CD4-positive, alpha-beta T cell treated with Interleukin-4 for 4 hours (primary cell): ENCODE measurements at places on chromosomes 6 and 20.
A peak's percentile ranks its signal among the peaks of the same experiment; 100 is the strongest.

DNA sequence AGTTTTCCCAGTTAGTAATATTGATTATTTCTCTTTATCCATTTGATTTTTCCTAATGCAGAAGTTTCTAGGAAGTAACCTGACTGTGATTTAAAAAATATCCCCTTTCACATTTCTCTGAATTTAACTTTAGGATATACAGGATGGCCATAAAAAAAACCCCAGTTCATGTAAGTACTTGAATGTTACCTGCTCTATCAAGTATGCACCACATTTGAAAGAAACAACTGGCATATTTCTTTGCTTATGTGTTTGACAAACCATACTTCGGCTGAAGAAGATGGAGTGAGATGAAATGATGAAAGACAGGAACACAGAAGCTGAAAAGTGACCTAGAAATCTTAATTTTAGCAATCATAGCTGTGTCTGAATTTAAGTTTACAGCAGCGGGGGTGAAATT is 374.0 kb upstream of the NOX3 start:
- DNase-seq = no peak

DNA sequence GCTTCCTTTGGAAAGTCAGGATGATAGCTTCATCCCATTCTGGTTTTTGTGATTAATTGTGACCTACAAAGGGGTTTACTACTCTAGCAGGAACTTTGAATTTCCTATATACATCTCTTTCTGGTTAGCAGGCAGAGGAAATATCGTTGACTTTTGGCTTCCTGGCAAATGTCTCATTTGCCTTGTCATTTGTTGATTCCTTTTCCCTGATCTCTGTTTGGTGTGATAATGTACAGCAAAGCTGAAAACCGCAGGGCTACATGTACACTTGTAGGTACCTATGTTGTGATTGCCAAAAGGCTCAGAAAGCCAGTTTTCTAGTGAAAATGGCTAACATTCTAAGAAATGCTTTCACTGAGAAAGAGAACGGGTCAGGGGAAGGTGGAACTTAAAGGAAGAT is 44.3 kb downstream of the TOP1 start:
- DNase-seq = no peak

DNA sequence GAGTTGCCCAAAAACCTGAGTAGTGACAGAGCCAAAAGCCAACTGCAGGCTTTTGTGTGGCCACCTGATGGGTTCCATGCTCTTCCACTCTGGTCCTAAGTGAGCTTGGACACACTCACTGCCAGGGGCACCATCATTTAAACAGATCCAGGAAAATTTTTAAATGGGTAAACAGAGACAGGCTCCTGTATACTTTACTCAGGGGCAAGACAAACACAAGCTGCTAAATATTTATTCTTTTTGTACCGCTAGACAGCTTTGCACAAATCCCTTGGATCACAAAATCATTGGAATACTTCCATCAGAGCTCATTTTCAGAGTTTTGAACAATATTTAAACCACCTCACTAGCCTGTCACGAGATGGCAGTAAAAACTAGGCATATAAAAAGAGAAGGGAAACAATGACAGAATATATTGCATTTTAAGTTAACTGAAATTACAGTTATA is 31.4 kb downstream of the GCLC start:
- no peak for DNase-seq

- DNase-seq = no peak
Measured at GRCh38 chr20:6008254-6008653, 45.6 kb downstream of the LRRN4 start.

DNA sequence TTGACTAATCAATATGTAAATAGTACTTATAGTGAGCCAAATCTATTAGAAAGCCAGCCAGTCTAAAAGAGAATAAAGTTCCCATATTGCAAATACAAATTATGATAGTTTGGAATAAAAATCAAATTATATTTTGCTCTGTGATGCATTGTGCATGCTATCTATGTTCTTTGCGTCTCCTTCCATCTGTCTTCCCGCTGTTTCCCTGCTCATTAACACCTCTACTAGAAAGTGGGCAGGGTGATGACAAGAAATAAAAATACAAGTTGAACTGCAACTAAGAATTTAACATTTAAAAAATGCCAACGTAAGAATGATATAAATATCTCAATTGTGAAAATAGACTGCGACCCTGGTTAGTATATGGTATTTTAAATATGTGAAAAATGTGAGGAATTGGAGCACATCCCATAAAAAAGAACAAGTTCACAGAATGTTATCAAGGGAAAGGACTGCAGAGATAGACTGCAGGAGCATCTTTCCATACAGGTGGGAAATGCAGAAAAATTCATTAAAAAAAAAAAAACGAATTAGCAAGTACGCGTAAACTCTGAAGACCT is 157.6 kb upstream of the PDE7B start:
- no peak for DNase-seq

DNA sequence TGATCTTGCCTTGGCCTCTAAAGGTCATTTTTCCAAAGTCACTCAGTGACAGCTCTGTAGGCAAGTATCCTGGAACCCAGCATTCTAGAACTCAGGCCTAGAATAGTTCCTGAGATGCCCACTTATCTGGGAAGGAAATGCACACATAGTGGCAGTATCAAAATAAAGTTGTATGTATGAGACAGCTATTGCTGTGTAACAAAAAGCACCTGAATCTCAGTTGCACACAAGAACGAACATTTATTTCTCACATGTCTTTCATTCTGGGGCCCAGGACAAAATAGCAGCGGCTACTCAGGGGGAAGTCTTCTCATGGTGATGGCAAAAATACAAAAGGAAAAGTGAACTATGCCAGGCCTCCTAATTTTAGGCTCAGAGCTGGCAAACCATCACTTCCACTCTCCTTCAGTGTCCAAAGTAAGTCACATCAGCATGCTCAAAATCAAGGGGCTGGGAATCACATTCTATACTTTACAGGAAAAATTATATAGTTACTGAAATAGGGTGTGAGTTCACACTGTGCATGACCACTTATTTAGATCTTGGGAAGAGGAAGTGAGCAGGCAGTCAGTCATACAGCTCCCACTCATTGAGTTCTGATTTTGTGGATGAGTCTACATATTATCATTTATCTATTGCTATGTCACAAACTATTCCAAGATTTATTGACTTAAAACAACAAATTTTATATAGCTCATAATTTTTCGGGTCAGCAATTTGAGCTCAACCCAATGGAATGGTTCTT is 133.7 kb upstream of the RIN2 start:
- no peak for DNase-seq

GRCh38 chr20:63114006-63114692 is 101.8 kb downstream of the YTHDF1 start:
- no peak for DNase-seq

- no peak for DNase-seq
Measured at GRCh38 chr6:47595785-47596184, 102.6 kb upstream of the ADGRF4 start.

GRCh38 chr20:10665027-10665561 is 8.7 kb downstream of the JAG1 start:
- DNase-seq = no peak

GRCh38 chr6:49252901-49253300 is 210.2 kb downstream of the MMUT start:
- no peak for DNase-seq

DNA sequence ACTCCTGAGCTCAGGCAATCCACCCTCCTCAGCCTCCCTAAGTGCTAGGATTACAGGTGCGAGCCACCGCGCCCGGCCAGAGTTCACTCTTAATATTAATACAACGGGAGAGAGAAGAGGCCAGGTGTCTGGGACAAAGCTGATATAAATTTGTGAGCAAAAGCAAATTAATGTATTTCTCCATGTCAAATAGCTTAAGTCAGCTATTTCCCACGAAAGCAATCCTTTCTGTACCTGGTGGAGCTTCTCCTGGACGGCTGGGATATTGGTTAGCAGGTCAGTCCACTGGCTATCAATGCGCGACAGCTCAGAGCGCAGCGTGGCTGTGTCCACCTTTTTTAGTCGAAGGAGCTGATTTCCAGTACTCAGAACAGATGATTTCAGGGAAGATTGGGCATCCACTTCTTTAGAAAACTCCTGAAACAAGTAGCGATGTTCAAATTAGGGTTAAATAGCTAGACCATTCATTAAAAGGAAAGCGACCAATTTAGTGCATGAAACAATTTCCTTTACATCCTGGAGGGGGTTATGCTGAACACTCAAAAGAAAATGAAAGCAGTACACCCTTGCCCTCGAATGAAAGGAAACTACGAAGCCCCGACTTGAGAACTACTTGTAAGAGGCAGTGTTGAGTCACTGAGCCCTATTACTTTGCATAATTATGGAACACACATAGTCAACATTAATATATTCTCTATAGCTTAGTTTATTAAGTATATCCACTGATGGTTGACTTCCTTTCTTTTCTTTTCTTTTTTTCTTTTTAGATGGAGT is 403.4 kb downstream of the SYNE1 start:
- peak; percentile 60 for DNase-seq

DNA sequence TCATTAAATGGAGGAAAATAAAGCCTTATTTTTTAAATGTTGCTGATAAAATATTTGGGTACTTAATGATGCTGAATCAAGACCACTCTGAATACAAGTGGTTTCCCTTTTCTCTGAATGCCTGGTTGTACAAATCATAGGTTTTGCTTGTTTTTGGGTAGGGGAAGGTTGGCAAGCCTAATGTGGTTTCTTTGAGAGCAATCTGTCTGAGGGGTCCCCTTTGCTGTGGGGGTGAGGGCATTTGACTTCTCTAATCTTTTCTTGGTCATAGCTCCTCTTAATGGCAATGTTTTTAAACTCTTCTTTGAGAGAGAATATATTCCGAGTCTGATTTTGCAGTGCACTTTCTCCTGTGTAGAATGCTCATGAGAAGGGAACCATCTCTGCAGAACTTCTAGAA is 99.2 kb downstream of the SOX4 start:
- DNase-seq = no peak

GRCh38 chr6:117483645-117484016 is 1.2 kb downstream of the DCBLD1 start:
- DNase-seq = peak; percentile 23

DNA sequence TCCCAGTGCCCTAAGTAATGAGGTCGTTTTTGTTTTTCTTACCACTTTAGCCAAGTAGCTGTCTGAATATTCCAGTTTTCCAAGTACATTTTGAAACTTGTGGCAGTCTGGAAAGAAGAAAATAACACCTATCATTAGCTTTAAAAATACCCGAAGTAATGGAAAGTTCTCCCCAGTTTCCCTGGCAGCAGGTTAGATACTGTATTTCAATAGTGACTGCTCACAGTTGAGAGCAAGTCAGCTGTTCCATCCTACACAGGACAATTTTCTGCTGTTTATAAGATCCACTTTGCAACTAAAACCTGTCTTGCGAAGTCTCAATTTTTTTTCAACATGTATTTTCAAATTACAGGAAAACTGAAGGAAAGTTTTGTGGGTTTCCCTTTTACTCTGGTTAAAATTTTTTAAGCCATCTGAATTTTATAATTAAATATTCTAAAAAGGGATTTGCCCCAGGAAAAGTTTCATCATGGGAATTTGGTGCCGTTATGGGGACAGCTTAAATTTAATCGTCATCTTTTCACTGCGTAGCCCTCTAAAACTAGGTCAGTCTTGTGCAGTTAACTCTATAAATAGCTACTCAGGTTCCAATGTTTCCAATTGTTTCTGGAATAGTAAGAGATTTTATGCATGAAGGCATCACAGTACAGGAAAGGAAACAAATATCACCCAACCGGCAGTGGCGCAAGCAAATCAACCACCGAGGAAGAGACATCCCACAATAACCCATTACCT is 96.9 kb downstream of the MBOAT1 start:
- no peak for DNase-seq

GRCh38 chr20:57856658-57857057 is 146.8 kb upstream of the PMEPA1 start:
- peak; percentile 50 for DNase-seq

DNA sequence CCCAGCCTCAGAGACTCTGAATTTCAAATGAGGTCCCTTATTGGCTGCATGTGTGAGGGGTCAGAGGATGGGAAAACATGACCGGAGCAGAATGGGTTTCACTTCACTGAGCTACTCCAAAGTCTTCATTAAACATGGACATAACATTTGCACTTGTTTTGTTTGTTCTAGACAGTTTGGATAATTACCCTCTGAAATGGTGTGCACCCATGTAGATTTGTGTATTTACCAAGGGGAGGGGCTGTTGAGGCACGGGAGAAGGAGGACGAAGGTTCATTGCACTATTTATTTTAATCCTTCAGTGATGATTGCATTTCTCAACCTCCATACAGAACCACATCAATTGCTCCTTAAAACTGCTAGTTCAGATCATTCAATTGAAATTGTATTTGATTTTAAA is 364.2 kb downstream of the TFAP2B start:
- DNase-seq = no peak

GRCh38 chr6:49556429-49556837 is 6.0 kb downstream of the C6orf141 start:
- no peak for DNase-seq

DNA sequence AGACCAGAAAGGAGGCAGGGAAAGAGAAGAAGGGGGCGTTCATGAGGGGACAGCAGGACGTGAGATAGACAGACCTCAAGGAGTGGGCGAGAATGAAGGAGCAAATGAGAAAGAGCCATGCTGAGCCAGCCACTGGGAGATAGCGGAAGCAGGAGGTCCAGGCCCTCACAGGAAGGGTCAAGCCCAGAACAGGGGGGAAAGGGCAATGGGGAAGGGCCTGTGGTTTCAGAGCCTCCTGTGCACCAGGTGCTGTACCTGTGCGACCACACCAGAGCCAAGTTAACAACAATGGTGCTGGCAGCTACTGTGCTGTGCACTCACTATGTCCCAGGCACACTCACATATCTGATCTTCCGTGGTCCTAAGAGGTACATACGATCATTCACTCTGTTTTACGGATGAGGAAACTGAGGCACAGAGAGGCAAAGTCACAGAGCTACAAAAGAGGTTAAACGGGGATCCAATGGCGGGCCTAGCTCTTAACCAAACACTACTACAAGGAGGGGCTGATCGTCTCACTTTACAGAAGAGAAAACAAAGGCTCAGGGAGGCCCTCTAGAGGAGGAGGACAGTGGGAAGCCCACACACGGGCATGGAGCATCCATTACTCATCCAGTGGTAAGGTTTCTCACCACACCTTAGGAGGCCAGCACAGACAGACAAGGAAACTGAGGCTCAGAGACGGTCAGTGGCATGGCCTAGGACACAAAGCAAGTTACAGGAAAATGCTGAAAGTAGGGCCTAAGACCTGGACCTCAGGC is 129.1 kb downstream of the PREX1 start:
- no peak for DNase-seq

DNA sequence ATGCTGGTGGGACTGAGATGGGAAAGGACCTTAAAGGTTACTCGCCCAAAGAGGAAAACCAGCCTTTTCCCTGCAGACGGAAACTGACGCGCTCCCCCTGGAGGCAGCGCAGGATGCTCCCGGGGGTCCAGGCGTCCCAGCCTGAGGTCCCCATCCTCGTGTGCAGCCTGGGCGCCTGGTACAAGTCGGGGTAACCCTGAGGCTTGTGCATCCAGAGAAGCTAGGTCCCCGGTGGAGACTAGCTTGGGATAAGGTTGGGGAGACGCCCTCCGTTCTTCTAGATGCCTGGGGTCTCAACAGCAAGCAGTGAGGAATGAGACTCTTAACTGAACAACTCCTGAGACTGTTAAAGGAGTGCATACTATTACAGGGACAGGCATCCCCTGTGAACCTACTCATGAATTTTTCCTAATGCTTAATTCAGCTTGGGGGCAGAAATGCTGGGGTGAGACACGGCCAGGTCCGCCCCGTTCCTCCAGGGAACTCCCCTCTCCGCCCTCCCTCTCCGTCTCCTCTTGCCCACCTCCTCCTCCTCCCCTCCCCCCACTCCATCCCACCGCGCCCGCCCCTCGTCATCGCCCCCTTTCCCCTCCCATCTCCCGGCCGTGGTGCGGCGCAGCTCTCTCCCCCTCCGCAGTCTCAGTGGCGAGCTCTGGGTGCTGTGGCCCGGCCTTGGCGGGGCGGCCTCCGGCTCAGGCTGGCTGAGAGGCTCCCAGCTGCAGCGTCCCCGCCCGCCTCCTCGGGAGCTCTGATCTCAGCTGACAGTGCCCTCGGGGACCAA is at the start of gene PRSS35:
Gene PRSS35, plus strand, starts transcription at position 634 of the 781 bp plus-strand sequence. CDS start 10,908 bp downstream, outside the sequence.
- no peak for DNase-seq
